GM20000 (cell line): ENCODE measurements at places on chromosomes 11 and 22.

DNA sequence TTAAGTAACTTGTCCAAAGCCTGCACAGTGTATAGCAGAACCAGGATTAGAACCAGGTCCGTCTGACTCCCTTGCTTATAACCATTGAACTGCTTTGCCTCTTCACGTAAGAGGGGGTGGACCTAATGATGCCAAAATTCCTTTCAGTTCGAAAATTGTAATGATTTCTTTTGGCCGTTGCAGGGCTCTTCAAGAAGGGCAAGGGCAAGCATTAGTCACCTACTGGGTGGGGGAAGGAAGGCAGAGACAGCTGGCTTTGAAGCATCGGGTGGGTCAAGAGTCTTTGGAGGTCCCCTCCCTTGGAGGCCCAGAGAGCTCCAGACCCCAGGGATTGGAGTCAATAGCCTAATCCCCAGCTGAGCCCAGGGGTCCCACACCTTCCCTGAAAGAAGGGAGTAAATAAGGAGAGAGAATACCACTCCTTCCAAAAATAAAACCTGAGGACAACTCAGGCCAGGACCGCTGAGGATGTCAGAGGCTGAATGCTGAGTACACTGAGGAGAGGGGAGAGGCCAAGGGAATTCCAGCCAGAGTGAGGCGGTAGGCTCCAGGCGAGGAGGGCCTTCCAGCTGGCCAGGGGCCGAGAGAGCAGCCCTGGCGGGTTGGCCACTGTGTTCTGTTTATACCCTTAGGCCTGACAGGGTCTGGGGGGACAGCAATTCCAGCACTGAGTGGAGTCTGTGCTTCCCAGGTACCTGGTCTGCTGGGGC is 14.1 kb downstream of the CREB3L1 start:
- no peak for DNase-seq

DNA sequence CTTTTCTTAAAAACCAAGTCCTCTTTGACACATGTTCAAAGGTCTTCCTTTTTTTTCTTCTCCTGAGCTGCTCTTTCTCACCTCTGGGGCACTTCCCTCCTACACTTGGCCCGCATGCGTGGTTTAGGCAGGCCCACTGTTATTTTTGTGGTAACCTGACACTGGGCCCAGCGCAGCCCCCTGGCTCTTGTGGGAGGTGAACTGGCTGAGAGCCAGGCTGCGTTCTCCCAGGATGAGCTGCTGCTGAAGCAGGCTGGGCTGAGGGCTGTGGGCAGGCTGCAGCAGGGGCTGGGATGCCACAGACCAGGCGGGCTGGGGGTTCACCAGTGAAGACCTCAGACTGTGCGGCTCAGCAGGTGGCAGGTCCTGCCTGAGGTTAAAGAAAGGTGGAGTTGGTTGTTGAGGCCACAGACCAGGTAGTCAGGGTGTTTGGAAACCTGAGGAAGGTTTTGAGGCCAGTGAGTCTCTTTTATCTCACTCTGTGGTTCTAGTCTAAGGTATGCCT is 72.4 kb downstream of the TEAD1 start:
- no peak for DNase-seq

- no peak for DNase-seq
Observed at GRCh38 chr11:69449320-69450063, 32.0 kb upstream of the LINC01488 start.

DNA sequence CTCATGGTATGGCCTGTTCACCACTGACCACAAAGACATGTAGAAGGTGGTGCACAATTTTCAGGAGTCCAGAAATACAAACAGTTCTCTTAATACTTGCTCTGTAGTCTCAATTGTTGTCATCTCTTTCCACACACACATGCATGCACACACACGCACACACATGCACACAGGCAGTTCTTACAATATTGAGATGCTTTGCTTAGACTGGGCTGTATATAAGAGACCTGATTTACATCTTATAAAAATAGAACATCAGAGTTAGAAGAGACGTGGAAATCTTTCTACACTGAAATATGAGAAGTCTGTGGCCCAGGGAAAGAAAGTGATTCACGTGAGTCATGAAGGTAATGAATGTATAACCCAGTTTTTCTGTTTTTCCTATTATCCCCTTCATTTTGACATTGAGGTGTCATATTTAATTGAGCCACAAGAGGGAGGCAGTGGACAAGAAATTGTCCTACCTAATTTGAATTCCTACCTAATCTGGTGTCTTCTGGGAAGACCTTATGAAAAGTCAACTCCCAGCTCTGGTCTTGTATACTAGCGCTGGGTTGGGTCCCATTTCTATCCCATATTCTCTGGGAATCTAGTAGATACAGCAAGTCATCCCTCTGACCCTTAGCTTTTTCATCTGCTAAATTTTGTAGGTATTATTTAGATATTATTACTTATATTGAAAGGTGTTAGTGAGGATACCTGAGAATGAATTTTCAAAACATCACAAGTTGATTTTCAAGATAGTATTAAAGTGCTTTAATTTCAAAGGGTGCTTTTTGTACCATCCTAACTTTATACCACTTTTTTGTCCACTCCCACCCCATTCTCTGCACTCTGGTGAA is 14.9 kb upstream of the MS4A4A start:
- DNase-seq = peak; percentile 45

DNA sequence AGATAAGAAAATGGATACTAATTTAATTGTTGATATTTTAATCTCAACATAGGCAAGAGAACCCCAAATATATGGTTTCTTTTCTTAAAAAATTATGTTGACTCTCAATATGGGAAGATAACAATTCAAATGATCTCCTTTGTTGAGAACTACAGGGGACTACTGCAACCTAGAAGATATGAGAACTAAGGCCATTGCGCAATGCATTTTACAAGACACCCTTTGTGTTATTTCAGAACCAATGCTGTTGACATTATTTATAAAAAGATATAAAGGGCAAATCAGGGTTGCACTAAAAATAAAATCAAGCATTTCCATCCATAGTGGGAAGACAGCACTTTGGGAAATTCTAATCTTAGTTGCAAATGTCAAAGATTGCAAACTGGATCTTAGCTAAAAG is 322.3 kb downstream of the SOX6 start:
- DNase-seq = no peak

GRCh38 chr11:119823077-119823476 is 94.1 kb upstream of the NECTIN1 start:
- no peak for DNase-seq

- DNase-seq = no peak
Observed at GRCh38 chr11:70675697-70676374, 277.5 kb downstream of the CTTN start.

GRCh38 chr11:4093519-4094347 is 866 bp upstream of the RRM1 start:
- DNase-seq = no peak

DNA sequence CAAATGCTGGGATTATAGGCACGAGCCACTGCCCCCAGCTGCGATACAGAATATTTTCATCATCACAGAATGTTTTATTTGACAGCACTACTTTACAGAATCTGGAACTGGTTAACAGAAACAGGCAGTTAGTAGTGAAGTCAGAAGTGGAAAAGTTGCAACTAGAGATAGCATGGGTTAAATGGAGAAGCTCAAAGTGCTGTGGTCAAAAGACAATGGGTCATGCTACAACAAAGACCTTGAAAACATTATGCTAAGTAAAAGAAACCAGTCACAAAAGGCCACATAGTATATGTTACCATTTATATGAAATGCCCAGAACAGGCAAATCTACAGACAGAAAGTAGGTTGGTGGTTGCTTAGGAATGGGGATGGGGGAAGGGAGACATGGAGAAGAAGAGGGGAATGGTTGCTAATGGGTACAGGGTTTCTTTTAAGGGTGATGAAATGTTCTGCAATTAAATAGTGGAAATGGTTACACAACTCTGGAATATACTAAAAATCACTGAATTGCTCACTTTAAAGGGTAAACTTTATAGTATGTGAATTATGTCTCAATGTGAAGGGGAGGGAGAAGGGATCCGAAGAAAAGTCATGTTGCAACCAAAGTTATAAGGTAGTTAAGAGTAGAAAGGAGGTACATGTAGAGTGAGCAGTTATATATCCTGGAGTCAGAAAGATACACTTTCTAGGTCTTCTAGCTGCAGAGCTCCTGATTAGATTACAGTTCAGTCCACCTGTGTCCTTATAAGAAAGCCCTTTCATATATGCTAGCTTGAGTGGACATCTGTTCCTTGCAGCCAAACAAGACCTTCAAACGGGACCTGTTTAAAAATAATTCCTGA is 46.3 kb upstream of the RAPSN start:
- no peak for DNase-seq

- no peak for DNase-seq
Observed at GRCh38 chr22:17829695-17830042, 55.4 kb upstream of the BID start.

DNA sequence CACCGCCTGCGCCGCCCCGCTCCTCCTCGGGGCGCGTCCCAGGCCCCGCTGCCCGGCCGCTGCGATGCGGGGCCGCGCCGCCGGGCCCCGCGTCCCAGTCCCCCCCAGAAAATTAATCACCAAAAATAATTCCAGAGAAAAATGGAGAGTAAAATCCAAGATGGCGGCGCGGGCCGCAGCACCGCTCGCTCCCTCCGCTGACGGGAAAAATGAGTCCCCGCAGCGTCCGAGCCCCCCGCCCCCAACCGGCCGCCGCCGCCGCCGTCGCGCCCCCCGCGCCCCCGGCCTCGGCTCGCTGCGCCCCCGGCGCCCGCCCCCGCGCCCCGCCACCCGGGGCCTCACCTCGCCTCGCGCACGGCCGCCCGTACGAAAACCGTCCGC is at the start of gene KMT5B:
KMT5B (minus strand) TSS at position 162 of the 381 bp plus-strand sequence. CDS start 23,220 bp downstream, outside the sequence.
- DNase-seq = peak; percentile 76

DNA sequence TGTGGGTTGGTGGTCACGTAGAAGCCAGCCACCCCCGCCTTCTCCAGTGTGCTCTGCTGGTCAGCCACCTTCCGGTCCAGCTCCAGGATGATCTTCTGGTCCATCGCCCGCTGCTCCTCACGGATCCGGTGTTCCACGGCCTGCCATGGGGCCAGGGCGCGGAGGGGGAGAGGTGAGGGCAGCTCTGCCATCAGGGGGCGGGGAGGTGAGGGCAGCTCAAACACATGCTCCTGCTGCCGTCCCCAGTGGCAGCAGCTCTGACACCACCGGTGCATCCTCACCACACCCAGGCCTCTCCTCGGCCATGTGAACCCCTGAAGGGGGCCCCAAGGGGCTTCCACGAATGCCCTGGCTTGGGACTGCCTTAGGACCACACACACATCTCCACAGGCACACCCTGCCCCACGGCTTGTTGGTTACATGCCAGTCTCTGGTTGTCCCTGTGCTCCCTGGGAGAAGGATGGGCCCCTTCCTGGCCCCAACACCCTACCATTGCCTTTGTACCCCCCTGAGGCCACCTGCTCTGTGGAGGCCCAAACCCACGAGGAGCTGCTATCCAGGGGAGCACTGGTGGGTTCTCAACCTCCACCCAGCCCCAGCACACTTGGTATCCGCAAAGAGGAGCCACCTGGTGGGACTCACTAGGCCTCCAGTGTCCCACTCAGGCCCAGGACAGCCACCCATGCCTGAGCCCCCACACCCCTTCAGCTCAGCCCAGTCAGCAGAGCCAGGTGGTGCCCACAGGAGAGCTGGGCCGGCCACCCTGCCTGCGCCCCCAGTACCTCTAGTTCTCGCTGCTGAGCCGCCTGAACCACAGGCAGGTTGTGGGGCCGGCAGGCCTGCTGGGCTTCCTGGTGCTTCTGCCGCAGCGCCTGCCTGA is 4.3 kb downstream of the DGCR6L start:
- DNase-seq = no peak

DNA sequence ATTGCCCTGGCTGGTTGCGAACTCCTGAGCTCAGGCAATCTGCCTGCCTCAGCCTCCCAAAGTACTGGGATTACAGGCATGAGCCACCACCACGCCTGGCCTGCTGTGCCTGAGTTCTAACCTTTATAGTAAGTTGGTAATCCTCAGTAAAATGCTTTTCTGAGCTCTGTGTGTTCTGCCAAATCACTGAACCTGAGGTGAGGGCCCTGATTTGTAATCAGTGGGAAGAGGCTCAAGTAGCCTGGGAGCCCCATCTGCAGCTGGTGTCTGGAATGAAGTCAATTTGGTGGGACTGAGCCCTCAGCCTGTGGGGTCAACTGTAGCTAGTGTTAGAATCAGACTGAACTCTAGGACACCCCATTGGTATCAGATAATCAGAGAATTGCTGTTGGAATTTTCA is 72.6 kb upstream of the PARVG start:
- no peak for DNase-seq

DNA sequence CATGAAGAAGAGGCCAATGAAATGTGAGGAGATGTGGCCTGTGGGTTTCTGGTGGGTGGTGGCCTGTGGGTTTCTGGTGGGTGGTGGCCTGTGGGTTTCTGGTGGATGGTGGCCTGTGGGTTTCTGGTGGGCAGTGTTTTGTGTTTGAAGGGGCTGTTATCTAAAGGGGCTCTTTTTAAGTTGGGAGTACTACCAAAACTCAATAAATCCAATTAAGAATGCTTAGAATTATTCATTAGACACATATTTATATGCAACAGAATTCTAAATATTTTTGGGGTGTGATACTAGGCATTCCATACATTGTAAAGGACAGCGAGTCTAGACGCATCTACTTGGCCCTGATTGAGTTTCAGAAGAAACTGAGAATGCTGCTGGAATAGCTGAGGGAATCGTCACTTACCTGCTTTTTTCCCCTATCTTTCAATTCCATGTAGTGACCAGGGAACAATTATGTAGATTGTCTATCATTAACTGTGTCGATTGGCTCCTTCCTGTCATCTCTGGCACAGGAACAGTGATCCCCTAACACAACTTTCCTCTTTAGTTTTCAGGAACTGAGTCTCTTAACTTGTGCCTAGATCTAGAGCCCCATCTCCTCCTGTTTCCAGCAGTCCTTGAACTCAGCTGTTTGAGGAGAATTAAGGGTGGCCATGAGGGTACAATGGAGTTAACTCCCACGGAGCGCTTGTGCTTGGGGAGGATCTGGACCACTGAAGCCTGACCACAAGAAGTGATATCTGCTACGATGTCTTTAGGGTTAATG is 37.3 kb upstream of the TOP3B start:
- no peak for DNase-seq

GRCh38 chr22:25950111-25950510 is 208.1 kb downstream of the MYO18B start:
- peak; percentile 77 for DNase-seq

- no peak for DNase-seq
Observed at GRCh38 chr11:32487270-32487669, 51.9 kb upstream of the WT1 start.

GRCh38 chr11:59076876-59077571 is 9.1 kb upstream of the GLYATL1B start:
- DNase-seq = peak; percentile 54

DNA sequence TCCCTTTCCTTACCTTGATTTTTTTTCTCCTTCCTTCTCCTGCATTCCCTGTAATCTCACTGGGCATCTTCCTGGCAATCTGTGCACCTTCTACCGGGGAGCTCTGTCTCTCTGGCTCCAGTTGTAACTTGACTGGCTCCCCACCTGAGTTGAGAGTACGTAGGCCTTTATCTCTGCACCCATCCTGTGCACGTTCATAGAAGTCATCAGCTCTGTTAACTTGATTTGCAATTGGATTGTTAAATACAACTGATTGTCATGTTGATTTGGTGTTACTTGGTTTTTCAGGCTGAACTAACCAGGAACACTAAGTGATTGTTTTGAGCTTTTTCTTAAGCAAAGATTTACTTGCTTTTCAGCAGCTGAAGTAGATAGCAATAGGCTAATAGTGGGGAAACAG is 11.8 kb downstream of the SWAP70 start:
- no peak for DNase-seq

- no peak for DNase-seq
Observed at GRCh38 chr22:47929073-47929472, 1166.6 kb downstream of the TBC1D22A start.
